Lower leg skin (tissue), 4 donors: ENCODE measurements at places on chromosomes 7 and 10. TPM values are rescaled to one million over a fixed set of nuclear protein-coding genes. Genes with fewer than 3 reads are reported as not detected.

DNA sequence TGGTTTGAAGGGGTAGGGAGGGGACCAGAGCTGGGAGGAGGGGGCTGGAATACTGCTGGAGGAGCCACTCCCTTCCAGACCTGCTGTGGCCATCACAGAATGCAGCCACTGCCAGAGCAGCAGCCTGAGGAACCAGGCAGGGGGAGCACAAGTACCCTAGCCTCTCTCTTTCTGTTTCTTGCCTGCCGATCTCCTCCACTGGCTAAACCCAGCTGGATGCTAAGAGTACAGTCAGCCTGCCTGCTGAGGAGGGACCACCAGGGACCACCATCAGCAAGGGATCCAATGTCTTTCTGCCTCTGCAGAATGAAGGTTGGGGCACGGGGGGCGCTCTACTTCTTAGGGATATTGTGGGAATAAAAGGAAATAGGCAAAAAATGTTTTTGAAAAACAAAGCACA is 4.7 kb downstream of the BLVRA start:
- no peak for DNase-seq

DNA sequence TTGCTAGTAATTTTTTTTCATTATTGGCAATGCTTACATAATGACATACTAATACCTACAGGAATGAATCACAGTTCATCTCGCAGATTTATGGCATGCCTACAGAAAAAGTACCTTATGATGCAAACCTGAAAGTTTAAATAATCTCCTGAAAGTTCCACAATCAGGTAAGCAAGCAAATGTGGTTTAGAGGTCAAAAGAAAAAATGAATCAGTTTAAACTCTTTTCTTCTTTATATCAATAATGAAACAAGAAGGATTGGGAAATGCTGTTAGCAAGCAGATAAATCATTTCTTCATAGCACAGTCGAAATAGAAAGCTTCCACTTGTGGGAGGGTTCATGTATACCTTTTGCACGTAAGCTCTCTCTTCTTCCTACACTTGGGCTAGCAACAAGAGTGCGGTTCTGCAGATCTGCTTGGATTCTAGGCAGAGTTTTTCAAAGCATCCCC is 53.7 kb upstream of the MTPN start:
- no peak for DNase-seq

DNA sequence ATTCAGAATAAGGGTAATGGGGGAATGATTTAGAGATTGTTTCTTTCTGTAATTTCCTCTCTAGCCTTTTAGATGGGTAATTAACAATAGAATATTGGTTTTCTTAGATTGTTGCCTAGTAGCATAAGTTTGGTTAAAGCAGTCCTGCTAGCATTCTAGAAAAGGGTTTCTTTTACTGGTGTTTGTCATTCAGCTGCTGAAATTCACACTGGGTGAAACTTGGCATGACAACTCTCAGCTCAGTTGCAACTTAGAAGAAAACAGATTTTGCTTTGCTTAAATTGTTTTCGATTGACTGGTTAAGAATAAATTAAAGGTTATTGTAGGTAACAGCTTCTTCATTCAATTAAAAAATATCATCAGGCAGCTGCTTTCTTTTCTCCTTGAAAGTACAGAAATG is 25.1 kb upstream of the PDK4 start:
- no peak for DNase-seq

DNA sequence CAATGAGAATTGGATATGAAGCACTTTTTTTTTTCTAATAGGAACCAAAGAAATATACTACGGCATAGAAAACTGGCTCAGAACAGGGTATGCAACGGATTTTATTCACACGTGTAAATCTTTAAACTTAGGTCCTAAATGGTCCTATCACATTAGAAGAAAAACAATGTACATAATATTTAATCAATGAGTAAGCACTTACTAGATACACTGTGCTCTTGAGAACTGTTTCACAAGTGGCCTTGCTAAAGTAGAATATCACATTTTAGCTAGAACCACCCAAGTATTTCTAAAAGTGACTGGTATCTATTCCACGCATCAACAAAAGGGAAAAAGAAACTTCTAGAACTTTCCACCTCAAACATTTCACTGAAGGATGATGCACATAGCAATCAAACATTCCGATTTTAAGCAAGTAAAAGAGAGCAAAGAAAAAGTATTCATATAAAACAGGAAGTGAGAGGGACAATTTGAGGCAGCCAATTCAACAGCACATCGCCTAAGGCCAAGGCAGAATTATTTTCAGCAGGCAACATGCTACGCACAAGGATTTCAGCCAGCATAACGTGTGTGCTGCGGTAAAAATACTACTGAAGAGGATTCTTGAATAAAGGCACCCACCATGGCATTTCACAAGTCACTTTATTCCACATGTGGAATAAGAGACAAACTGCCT is 55.8 kb downstream of the PARD3 start:
- no peak for DNase-seq

The MBL2 gene
- not detected for total RNA-seq

The CDH23 gene
- total RNA-seq: 3.2 TPM
